ENCODE measurements at places on chromosomes 11 and 22.
A peak's percentile ranks its signal among the peaks of the same experiment; 100 is the strongest.

DNA sequence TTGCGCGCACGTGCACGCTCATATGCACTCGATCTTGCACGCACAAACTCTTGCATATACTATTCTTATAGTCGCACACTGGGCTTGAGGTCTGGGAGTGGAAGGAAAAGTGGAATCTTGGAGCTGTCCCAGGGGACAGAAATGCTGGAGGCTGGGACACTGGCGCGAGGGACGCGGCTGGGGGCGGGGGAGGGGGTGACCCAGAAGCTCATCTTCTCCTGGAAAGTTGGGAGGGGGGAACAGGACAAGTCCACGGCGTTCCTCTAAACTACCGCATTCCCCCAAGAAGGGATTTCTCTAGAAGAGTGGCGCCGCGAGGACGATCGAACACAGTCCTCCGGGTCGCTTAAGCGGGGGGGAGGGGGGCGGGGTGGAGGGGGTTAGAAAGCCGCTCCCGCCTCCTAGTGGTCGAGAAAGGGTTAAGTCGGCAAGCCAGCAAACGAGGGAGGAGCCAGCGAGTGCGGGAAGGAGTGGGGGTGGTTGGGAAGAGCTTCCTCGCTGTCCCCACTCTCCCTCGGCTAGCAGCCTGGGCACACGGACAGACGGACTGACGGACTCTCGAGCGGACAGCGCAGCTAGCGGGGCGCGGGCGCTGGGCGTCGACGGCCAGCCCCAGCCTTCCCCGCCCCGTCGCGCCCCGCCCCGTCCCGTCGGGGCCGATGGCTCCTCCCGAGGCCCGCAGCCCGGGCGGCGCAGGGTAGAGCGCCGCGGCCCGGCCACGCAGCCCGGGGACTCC is at the start of gene RTN4RL2:
TSS of gene RTN4RL2 (plus strand) at position 507 of the 736 bp plus-strand sequence. CDS start 338 bp downstream, outside the sequence.
- peak; percentile 65 for DNase-seq

- DNase-seq, result no peak
Measured at GRCh38 chr11:58776891-58777710, 45.4 kb upstream of the GLYAT start.

GRCh38 chr11:34194576-34195335 is 89.3 kb downstream of the NAT10 start:
- peak; percentile 45 for DNase-seq

DNA sequence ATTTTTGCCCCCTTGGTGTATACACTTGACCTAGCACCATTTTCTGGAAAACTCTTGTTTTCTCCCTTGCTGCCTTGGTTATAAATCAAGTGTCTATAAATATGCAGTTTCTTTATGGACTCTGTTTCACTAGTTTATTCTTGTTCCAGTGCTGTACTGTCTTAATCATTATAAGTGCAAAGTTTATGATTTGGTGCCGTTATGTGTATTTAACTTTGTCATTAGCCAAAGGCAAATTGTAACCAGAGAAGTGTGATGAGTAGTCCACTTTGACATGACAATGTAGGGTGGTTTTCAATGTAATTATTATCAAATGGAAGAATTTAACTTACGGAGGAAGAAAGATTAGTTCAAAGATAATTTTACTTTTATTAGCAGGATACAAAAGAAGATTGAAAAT is 40.3 kb downstream of the SPECC1L start:
- no peak for DNase-seq

DNA sequence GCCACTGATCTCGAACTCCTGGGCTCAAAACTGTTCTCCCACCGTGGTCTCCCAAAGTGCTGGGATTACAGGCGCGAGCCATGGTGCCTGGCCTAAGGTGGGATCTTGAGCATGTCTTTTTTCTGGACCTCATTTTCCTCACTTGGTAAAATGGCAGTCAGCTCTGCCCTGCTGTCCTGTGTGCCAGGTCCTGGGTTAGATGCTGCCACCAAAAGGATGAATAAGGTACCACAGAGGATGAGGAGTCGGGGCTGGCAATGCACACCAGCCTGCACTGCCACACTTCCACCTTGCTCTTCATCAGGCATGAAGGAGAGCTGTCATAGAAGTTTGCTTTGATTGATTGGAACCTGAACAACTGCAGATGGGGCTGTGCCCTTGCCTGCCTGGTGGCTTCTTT is 32.3 kb downstream of the ACO2 start:
- DNase-seq, result peak; percentile 33

DNA sequence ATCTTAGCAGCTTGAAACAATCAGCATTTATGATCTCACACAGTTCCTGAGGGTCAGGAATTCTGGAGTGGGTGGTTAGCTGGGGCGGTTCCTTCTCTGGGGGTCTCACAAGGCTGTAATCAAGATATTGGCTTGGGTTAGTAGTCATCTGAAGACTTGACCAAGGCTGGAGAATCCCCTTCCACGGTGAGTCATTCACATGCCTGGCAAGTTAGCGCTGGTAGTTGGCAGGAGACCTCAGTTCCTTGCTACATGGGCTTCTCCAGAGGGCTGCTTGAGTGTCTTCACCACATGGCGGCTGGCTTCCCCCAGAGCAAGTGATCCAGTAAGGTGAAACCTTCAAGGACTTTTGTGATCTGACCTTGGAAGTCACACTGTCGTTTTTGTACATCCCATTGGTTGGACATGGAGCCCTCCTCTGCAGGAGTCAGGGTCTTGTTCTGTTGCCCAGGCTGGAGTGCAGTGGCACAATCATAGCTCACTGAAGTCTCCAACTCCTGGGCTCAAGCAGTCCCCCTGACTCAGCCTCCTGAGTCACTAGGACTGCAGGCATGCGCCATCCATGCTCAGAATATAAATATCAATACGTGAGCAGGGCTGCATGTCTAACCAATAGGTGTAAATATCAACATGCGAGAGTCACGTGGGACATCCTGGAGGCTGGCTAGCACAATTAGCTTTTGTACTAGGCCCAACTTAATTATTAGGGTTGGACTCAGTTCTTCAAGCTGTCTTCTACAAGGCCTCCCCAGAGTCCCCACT is 7.2 kb upstream of the NIPSNAP1 start:
- peak; percentile 82 for DNase-seq

DNA sequence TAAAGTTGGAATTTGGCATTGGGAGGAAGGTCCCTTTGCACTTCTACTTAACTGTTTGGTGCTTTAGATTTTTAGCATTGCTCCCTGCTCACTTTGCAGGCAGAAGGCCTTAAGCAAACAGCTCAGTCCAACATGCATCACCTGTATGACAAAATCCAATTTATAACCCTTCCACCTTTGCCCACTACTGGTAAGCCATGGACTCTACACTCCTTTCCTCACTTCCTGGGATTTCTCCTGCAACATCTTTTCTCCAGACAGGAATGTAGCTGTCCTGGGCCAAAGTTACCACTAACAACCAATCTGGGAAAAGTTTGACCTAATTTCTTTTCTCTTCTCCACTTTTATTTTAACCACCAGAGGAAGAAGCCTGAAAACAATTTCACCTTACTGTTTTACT is 1.8 kb upstream of the OR2D2 start:
- DNase-seq, result no peak

GRCh38 chr11:12389676-12390657 is 12.6 kb downstream of the PARVA start:
- DNase-seq, result no peak

DNA sequence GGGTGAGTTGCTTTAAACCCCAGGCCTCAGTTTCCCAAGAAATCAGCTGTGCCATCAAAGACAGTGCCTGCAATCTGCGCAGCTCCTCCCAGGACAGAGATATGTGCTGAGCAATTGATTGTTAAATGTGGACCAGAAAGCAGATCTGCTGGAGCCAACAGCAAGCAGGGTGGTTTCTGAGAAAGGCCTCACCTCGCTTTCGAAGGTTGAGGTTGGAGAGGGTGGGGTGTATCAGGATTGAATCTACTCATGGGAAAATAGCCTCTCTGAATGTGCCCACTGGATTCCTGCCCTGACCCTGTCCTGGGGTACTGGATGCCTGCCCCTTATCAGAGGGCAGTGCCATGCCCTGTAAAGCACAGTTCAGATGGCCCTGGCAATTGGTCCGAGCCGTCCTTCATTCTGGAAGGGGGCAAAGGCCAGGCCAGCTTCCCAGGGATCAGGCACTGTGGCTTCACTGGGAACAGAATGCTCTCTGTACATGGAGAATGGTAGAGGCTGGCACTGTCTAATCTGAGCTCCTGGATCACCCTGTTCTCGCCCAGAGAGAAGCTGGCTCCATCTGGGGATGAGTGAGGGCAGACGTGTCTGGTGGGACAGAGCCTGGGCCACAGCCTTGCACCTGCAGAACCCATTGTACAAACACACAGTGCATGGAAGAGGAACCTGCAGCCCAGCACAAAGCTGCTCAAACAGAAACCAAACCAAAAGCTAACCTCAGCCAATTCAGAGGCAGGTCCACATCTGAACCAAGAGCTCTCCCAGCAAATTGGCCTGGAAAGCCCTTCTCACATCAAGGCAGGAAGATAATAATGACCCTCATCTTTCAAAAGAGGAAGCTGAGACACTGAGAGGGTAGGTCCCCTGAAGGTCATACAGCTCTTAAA is 15.2 kb downstream of the DHCR7 start:
- DNase-seq, result no peak

DNA sequence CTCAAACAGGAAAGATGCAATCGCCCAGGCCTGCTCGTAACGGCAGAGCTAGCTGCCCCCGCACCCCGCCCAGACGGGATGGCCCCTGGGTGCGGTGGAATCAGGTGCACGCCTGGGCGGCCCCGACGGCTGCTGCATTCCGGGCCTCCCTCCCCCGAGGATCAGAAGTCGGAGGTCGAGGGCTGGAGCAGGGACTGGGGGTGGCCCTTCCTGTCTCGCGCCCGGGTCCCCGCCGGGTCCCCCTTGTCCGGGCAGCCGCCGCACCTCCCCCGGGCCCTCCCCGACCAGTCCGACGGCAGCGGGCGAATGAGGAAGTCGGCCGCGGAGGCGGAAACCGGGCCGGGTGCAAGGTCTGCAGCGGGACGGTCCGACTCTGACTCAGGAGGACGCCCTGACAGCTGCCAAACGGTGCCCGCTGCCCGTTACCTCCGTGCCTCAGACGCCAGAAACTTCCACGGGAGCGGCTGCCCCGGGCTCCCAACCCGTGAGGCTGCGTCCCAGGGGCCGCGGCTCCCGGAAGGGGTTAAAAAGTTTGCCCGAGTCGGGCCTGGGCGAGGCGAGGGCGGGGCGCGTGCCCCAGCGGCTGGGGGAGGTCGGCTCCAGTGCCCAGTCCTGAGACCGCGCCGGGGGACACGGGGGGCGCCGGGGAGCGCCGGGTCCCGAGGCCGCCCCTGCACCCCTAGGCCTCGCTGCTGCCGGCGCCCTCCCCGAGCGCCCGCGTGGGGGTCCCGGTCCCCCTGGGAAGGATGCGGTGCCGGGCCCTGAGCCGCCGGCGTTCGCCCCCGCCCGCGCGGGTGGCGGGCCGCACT is 663 bp downstream of the MYH9 start:
- no peak for DNase-seq

DNA sequence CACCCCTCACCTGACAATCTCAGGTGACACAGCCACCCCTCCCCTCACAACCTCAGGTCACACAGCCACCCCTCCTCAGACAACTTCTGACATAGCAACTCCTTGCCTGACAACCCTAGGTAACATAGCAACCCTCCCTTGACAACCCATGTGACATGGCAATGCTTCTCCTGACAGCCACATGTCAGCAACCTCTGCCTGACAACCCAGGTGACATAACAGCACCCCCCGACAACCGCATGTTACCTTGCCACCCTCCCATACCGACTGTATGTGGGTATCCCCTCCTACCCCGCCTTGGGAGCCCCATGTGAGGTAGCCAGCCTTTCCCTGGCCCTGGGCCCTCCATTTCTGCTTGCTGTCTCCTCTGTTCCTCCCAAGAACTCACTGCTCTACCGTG is 77.7 kb upstream of the B3GAT1 start:
- DNase-seq, result no peak

GRCh38 chr11:7513234-7514098 is at the start of gene PPFIBP2:
TSS of gene PPFIBP2 (plus strand) at chr11:7513999. CDS start at chr11:7549476, 35,477 bp downstream.
- peak; percentile 68 for DNase-seq

DNA sequence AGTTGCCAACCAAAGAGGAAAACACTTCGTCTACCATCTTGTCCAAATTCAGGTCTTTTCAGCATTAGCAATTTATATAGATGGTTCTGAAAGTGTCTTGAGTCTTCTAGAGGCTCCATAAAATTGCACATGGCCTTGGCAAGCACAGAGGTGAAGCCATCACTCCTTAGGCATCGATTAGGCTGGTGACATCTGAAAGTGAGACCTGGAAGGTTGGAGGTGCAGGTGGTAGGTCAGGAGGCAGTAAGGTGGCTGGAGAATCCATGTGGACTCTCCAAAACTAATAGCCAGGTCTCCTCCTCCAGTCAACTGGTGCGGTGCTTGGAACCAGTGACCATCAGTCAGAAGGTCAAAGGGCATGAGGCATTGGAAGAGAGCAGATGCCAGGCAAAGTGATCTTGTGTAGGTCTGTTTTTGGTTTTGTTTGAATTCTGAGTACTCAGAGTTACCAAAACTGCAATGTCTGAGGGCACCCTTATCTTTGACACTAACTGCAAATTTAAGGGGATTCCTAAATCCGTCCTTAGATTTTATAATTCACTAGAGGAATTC is 6.6 kb upstream of the APOL2 start:
- no peak for DNase-seq

Data from fibroblast of skin of back (primary cell).